NCI-H1694 (cell line): ENCODE measurements at places on chromosomes 13 and 19.

DNA sequence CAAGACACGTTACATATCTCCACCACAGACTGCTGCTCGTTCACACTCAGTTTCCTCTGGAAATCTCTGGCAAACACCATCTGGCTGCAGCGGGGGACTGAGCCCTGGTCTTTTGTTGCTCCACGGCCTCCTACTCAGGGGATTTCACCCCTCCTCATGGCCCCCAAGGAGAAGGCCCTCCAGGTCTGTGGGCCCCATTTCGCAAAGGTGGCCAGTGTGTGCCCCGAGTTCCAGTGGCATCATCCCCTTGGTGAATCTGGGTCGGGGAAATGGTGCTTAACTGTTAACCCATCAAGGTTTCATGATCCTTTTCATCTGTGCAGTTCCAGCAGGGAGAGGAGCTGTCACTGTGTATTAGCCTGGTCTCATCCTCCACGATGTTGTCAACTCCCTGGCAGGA, 235.4 kb upstream of the MAB21L1 start:
- peak; percentile 81 for DNase-seq

DNA sequence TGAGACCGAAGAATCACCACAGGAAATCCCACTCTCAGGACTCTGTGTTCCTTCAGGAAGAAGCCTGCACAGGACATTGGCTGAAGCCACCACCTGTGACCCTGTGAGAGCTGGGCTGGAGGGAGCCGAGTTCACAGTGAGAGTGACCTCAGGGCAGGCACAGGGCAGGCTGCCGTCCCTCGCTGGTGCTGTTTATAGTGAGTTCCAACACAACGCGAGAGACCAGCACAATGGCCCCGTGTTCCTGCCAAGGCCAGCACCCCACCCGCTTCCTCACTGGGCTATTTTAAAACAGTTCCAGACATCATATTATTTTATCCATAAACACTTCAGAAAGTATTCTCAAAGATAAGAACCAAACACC, 18.4 kb upstream of the GAS6 start:
- DNase-seq: no peak

- no peak for DNase-seq
These were observed 30.6 kb downstream of the RAP2A start for GRCh38 chr13:97464561-97464960.

- no peak for DNase-seq
These were observed 20.3 kb downstream of the LNX2 start for GRCh38 chr13:27599845-27600553.

DNA sequence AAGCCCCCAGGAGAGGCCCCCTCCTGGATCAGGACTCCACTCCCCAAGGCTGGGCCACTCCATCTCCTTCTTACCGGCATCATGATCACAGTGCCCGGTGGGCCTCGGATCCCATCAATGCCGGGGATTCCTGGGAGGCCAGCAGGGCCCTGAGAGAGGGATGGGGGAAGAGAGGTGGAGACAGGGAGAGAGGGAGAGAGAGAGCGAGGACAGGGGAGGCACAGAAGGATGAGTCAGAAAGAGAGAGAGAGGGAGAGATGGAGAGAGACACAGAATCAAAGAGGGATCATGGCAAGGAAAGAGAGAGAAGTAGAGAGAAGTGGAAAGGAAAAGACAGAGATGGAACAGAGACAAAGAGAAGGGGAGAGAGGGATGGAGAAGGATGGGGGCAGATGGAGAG, 13.8 kb downstream of the COL5A3 start:
- DNase-seq: no peak

DNA sequence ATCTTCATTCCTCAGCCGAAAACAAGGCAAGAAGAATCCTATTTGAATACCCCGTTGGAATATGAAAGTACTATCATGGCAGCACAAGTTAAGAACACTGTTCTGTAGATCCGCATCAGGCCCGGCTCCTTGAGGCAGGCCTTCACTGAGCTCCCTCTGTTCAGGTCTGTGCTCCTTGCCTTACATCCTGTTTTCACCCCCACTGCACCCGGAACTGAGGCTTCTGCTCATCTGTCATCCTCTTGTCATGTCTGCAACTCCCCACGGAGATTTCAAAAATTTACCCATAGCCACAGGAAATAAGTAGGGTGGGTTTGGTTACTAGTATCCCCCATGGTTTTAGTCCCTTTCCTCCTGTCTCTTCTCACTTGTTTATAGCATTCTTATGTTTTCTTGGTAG, 861.9 kb downstream of the GPC5 start:
- DNase-seq: no peak

GRCh38 chr19:6126335-6126974, 9.0 kb upstream of the ACSBG2 start:
- DNase-seq: peak; percentile 18

GRCh38 chr19:16764793-16765433, 45.3 kb downstream of the NWD1 start:
- no peak for DNase-seq

- DNase-seq: no peak
These were observed 65.2 kb downstream of the DPRX start for GRCh38 chr19:53696951-53697350.

GRCh38 chr19:40508739-40509260, 42.0 kb downstream of the SPTBN4 start:
- no peak for DNase-seq

DNA sequence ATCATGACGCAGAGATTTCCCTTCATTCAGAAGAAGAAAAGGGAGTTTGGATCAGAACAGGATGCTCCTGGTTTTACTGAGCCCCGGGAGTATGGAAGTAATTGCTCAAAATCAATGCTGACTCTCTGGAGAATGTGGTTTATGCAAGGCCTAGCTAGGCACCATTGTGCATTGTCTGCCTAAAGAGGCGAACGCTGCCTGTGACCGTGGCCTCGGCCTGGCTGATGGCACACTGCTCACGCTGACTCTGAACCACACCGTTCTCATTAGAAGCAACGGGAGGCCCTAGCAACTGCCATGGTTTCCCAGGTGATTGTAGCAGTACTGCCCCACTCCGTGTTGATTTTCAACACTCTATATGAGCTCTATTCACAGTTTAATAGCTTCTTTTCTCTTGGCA, 41.7 kb upstream of the UBL3 start:
- no peak for DNase-seq

GRCh38 chr19:17328517-17329365, 5.9 kb downstream of the ANO8 start:
- DNase-seq: no peak

DNA sequence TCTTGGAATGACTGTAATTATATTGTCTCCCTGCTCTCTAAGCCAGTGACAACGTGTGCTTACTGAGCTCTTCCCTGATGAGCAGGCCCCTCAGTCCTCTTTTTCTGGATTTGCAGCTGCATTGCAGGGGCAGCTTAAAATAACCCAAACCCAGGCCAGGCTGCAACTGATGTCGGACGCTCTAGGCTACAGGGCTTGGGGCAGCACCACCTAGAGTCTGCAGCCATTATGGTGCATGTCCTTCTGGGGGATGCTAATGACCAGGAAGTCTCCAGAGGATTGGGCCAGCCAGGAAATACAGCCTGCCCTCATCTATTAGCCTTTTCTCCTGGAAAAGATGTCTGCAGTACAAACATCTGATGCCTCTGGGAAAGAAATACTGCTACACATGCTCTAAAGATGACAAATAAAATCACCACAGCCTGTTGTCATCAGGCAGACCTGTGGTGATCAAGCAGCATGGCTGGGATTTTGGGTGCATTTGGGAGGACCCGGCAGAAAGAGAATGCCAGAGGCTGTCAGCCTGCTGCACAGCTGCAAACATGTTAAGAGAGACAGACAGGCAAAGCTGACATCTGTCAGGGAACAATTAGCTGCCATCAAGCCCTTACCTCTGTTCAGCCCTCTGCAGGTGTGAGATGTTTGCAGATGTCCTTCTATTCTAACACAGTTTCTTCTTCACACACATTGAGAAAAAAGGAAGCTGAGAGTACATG, 51.8 kb downstream of the CCDC70 start:
- DNase-seq: no peak

GRCh38 chr13:91053318-91054065, 294.0 kb upstream of the MIR17HG start:
- DNase-seq: no peak

- DNase-seq: no peak
These were observed 340.0 kb upstream of the SLITRK5 start for GRCh38 chr13:87331178-87331577.

- DNase-seq: no peak
These were observed 11.8 kb upstream of the ZNF175 start for GRCh38 chr19:51559240-51559639.

- peak; percentile 65 for DNase-seq
These were observed 384.9 kb downstream of the KCNRG start for GRCh38 chr13:50400035-50400726.

DNA sequence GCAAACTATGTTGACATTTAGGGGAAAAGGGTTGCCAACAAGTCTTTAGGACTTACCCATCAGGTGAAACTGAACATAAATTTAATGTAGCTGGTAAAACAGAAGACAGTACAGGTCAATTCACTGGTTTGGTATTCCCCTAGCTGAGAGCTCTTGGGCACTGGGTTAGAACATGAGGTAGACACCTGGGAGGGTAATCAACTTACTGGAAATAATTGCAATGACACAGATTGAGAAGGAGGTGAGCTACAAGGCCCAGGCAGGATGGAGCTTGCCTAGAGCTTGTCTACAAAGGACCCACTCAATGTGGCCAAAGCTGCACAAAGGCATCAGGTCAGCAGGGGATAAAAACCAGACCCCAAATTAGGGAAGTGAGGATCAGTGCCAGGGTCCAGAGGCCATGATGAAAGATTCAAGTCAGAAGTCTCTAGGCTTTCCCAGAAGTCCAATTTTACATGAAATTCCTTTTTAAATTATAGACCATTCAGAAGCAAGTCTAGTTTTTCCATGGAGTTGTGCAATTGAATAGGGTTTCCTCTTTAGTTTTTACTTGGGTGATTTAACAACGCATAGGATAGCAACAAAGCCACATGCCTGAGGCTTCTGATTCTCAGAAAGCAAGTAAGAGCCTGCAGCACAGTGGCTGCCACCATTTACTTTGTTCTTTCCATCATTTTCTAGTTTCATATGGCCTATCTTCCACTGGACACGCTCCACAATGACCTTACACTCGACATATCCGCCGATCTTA, 194.0 kb downstream of the NDFIP2 start:
- no peak for DNase-seq

DNA sequence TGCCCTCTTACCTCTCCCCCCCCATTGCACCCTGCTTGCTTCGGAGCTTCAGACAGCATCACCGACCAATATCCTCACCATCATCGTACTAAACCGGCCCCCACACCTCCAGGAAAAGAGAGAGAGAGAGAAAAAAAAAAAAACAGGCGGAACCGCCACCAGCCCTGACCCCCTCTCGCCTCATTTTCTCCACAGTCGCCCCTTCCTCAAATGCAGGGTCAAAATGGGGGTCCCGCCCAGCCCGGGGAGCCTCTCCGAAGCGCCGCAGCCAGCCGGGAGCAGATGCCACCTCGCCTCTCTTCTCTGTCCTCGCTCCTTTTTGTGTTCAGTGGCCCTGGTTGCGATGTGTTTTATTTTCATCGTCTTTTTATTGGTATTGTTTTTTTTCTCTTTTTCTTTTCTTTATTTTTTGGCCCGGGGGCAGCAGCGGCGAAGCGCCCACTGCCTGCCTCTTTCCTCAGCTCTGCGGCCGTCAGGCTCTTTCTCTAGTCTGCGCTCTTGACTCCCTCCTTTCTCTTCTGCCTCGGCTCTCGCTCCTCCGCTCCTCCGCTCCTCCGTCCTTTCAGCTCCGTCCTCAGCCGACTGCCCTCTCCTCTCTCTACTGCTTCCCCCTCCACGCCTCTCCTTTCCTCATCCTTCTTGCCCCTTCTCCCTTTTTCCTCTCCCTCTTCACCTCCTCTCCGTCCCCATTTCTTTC, 41.4 kb downstream of the DEDD2 start:
- DNase-seq: no peak
